Activated gamma-delta T cell (primary cell): ENCODE measurements at places on chromosomes 11 and 22.

DNA sequence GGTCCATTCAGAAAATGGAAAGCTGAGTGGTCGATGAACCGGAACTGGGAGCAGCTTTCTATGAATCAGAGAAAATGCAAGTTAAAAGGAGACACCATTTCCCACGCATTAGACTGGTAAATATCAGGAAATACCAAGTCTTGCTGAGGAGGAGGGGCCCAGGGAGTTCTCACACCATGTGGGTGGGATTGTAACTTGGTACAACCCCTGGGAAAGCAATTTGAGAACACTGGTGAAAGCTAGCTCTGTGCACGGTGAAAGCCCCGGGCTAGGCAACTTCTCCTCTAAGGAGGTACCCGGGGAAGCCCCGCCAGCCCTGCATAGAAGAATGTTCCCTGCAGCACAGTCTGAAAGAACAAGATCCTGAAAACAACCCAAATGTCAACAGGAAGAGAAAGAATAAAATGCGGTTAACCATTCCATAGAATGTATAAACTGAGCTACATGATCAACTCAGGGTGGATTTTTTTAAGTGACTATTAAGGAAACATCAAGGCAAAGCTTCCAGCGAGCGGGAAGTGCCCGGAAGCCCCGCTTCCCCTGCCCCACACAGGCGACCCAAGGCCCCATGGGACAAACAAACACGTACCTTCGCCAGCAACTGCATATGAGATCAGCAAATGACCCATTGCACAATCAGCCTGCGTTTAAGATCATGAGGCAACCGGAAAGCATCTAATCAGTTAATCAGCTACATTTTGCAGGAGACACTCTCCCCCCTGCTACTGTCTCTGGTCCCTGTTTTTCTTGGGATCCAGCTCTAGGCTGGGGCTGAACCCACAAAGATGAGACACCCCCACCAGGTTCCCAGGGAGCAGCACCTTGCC, 11.3 kb downstream of the SHANK2 start:
- DNase-seq = no peak

- DNase-seq = no peak
Measured at GRCh38 chr11:59787816-59788215, 22.8 kb downstream of the MRPL16 start.

DNA sequence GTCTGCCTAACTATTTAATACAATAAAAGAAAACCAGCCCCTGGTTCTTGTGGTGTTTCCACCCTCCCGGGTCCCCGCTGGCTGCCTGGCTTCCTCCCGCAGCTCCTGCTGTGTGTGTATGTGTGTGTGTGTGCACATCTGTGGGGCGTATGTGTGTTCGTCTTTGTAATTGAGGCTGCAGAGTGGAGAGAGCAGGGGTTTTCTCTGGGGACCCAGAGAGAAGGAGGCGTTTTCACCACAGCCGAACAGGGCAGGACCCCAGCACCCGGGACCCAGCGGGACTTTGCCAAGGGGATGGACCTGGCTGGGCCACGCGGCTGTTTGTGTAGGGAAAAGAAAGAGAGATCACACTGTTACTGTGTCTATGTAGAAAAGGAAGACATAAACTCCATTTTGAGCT, 42.7 kb downstream of the IGLL1 start:
- DNase-seq = no peak

- DNase-seq = no peak
Measured at GRCh38 chr11:20669820-20670684, 666 bp downstream of the NELL1 start.

GRCh38 chr11:86069408-86070101, 671 bp upstream of the PICALM start:
- DNase-seq = no peak

GRCh38 chr22:27416511-27417420, 384.8 kb downstream of the MN1 start:
- no peak for DNase-seq

GRCh38 chr11:350723-351255, 18.5 kb upstream of the B4GALNT4 start:
- no peak for DNase-seq

DNA sequence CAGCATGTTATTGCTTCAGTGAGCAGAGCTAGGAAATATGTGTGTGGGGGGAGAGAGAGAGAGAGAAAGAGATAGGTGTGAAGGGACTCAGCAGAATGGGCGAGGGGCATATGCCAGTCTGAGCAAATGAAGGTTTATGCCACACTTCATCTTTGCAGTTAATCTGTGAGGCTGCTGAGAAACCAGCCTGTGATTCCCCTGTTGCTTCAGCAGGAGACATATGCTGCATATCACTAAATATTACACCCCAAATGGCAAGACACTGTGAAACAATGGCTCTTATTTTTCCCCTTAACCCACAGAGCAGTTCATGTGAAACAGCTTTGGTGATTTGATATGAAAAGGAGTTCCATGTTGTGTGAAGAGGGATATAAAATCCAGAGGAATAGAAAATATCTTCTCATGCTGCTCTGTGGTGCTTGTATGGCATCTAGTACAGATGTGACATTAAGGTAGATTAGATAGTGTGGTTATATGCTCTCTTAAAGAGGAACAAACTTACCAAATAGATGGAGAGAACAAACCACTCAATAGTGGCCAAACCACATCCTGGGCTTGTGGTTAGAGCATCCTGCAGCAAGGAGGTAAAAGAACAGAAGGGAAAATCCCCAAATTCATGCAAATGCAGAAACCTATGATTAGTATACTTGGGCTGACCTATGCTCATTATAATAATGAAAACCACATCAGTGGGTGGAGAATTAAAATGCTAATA, 864.2 kb downstream of the FAM181B start:
- DNase-seq = no peak

- no peak for DNase-seq
Measured at GRCh38 chr11:783581-784015, 6.3 kb downstream of the CEND1 start.

DNA sequence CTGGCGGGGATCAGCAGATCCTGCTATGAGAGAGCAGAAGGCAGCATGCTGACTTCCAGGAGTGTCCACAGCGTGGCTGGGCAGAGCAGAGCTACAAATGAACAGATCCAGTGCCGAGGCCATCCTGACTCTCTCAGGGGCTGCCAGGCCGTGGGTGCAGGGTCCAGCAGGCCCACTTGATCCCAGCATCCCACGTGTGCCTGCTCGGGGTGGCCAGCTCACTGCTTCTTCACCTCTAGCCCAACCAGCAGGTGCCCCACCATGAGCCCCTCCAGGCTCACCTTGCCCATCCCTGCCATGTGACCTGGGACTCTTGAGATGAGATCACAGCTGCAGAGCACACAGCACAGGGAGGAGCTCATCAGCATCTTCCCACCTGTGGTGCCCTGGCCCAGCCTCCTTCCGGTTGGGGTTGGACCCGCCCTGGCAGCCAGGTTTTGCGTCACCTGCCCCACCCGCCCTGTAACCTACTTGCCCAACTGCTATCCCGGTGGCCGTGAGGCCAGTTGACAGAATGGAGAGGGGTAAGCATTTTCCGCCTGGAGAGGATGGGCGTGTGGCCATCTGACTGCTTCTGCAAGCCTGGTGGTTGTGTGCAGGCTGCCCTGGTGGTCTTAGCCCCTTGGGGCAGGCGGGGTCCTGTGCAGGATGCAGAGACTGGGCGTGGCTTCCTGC, 11.0 kb downstream of the TANGO2 start:
- no peak for DNase-seq
